ENCODE measurements at places on chromosomes 1 and 21.

DNA sequence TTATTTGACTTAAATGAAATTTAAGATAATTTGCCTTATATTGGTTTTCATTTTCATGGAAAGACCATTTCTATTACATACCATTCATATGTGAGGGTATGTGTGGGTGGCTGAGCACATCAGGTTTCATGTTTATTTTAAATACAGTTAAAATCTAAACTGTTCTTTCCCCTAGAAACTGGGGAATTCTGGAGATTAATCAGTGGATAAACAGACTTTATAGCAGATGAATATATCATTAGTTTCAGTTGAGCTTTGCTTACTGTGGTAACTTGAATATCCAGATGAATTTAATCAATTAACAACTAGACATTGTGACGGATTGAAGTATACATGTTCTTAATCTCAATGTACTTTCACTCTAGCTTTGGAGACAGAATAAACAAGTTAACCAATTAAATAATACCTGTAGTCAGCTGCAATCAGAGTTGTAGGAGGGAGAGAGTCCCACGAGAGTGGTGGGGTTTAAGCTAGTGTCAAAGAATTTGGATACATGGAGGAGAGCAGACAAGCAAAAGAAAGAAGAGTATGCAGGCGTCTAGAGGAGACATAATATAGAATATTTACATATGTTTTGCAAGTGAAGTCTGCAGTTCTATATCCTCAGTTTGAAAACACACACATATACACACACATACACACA is 97.6 kb downstream of the PDE4B start:
- no peak for DNase-seq

- DNase-seq: no peak
These were observed 58.1 kb upstream of the ZNF648 start for GRCh38 chr1:182119631-182120030.

DNA sequence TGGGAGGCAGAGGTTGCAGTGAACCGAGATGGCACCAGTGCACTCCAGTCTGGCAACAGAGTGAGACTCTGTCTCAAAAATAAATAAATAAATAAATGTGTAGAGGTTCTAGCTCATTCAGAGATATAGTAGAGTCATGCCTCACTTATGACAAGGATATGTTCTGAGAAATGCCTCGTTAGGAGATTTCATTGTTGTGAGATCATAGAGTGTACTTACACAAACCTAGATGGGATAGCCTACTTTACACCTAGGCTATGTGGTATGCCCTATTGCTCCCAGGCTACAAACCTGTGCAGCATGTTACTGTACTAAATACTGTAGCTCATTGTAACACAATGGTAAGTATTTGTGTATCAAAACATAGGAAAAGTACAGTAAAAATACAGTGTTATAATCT is 155.3 kb upstream of the JUN start:
- no peak for DNase-seq

DNA sequence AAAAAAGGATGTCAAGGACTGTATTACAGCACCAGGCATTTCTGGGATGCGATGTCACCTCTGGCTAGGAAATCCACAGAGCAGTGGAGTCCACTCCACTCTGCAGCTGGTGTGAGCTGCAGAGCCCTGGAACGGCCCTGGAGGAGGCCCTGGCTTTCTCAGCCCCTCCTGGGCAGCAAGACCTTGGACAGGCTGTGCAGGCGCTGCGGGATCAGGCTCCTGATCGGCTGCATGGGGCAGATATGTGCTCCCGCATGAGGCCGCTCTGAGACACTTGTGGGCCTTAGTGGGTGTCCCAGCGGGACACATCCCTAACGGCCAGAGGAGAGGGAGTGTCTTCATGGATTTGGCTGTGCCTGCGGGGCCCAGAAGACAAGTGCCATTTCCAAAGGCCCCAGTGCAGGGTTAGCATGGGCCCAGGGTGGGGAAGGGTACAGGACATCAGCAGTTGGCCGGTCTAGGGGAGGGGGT is 6.2 kb downstream of the DNMT3L start:
- no peak for DNase-seq

DNA sequence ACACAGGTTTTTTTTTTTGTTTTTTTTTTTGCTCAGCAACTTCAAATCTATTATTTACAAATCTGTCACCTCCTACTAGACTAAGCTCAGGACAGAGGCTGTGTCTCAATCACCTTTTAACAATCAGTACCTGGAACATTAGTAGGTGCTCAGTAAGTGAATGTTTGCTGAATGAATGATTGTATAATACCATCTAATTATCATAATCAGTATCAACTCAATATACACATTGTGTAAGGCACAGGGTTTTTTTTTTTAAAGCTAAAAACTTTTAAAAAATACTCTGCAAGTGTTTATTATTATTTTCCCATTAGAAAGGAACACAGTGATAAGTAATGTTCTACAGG is 9.2 kb downstream of the ERRFI1 start:
- no peak for DNase-seq

DNA sequence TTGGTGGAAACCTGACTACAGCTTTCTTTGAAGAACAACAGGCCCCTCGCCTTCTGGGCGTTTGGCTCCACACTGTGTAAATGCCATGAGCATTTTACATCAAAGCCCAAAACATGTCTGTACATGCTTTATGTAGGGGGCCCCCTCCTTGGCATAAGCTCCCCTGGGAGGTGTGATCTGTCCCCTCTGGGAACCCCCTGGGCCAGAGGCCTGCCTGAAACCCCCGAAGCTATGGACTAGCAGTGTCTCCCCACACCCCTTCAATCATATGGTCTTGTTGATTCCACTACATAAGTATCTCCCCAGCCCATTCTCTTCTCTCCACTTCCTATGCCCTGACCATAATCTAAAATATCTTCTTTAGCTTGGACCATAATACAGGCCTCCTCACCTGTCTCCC is 241.5 kb downstream of the C1orf94 start:
- no peak for DNase-seq

GRCh38 chr1:164587617-164588501 is 28.9 kb downstream of the PBX1 start:
- no peak for DNase-seq

DNA sequence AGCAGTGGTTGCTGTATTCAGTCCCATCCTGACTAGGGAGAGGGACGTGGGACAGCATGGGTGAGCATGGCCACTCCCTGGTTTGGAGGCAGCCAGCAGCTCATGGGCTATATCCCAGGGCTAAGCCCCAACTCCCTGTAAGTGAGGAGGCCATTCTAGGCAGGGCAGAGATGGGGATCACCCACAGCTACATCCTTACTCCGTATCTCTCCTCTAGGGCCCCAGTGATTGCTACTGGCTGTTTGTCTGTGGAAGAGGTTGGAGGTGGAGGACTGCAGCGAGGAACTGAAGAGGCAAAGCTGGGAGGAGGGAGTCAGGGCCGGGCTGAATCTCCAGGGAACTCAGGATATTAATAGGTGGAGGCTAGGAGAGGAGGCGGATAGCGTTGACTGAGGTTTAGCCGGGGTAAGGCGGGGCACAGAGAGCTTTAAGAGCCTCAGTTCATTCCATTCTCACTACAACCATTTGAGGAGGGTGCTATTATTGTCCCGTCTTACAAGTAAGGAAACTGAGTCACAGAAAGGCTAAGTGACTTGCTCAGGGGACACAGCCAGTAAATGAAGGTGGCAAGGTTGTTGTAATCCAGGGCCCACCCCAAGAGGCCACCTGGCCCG is 6.8 kb downstream of the OLIG2 start:
- no peak for DNase-seq

GRCh38 chr1:50214717-50215116 is 106.0 kb downstream of the ELAVL4 start:
- DNase-seq: no peak

DNA sequence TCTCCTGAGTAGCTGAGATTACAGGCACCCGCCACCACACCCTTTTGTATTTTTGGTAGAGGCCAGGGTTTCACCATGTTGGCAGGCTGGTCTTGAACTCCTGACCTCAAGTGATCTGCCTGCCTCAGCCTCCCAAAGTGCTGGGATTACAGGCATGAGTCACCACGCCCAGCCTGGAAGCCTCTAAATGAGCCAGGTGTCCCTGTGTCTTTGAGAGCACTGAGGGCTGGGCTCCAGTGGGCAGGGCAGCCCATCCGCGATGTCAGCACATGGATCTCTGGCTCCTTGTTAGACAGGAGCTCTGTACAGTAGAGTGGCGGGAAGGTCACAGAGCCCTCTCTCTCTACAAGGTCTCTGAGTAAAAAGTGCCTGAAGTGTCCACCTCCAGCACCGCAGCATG is 124.3 kb downstream of the PGBD5 start:
- DNase-seq: no peak

- no peak for DNase-seq
These were observed 82.8 kb upstream of the CD34 start for GRCh38 chr1:207993477-207994445.

DNA sequence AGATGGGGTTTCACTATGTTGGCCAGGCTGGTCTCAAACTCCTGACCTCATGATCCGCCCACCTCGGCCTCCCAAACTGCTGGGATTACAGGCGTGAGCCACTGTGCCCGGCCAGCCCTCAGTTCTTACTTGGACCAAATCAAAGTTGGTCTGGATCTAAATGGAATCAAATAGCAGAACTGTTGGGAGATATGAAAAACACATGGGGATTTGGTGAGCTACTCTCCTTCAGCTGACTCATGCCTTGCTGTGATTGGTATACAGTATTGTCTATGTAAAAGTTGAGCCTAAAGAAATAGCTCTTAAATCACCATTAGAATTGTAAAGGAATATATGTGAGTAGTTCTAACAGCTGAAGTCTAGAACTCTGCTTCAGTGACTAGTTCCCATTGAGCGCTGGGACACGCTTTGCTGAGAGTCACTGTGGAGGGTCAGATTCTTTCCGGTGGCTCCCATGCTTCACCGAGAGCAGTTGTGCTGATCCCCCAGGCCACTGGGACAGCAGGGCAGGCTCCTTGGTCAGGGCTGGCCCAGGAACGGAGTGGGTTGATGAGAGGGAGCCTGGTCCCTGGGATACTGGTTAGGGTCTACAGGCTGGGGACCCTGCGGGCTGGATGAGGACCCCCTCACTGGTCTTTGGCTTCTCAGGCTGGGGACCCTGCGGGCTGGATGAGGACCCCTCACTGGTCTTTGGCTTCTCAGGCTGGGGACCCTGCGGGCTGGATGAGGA is 14.0 kb downstream of the PKNOX1 start:
- DNase-seq: no peak

- DNase-seq: no peak
These were observed 146.8 kb downstream of the PTPRU start for GRCh38 chr1:29382851-29383745.

- no peak for DNase-seq
These were observed 56.9 kb downstream of the PTPRF start for GRCh38 chr1:43587594-43587993.

GRCh38 chr1:230599926-230600656 is 42.2 kb upstream of the COG2 start:
- DNase-seq: no peak

DNA sequence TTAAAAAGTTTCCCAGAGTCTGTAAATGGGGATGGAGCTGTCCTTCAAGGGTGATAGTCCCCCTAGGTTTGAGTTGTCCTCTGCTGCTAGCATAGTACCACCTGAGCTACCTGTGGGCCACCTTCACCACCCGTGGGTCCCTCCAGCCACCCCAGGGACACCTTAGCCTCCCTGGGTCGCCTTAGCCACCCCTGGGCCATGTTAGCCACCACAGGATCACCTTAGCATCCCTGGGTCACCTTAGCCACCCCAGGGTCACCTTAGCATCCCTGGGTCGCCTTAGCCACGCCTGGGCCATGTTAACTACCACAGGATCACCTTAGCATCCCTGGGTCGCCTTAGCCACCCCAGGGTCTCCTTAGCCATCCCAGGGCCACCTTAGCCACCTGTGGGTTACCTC is 67.1 kb downstream of the ADARB1 start:
- no peak for DNase-seq

GRCh38 chr1:46364612-46365011 is 24.0 kb downstream of the NSUN4 start:
- no peak for DNase-seq

DNA sequence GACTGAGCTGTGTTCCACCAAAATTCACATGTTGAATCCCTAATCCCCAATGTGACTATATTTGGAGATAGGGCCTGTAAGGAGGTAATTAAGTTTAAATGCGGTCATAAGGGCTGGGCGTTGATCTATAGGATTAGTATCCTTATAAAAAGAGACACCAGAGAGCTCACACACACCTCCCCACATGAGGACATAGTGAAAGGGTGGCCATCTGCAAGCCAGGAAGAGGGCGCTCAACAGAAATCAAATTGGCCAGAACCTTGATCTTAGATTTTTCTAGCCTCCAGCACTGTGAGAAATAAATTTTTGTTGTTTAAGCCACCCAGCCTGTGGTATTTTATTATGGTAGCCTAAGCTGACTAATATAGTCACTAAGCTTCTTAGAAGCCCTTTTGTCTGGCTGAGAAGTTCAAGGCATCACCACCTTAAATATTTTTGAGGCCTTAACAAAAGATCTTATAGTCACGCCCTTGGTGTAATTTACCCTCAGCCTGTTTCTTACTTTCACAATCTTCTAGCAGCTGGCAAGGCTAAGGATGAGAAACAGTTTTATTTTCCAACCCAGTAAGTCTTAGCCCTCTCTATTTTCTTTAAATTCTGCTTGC is 28.8 kb downstream of the GORAB start:
- DNase-seq: no peak

DNA sequence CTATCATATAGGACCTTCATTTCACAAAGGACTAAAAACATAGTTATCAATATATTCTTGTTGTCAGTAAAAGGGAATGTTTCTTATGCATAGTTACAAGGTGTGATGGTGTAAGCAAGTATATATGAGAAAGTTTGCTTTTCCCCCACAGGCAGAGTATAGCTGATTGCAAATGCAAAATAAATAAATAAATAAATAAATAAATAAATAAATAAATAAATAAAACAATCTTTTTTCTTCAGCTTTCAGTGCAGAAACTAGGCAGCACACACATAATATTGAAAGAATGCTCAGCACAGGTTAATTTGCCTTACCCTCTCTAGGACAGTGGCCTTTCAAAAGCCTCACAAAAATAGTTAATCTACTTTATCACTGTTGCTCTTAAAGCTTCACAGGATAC is 138.8 kb downstream of the BRINP3 start:
- no peak for DNase-seq

DNA sequence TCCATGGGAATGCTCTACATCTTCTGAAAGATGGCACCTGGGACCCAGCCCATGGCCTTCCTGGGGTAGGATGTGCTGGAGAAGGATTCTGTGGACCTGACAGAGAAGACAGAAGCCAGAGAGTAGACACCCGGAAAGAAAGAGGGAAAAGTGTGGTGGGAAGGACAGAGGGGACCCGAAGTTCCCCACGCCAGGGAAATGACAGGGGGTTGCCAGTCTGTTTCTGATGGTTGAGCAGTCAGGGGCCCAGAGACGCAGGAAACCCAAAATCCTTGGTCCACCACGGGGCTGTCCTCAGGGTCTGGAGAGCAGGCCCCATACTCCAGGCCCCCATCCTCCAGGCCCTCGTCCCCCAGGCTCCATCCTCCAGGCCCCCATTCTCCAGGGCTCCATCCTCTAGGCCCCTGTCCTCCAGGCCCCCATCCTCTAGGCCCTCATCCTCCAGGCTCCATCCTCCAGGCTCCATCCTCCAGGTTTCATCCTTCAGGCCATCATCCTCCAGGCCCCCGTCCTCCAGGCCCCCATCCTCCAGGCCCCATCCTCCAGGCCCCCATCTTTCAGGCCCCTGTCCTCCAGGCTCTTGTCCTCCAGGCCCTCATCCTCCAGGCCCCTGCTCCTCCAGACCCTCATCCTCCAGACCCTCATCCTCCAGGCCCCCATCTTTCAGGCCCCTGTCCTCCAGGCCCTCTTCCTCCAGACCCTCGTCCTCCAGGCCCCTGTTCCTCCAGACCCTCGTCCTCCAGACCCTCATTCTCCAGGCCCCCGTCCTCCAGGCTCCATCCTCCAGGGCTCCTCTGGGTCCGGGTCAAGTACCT is 1.0 kb upstream of the TFF2 start:
- DNase-seq: peak; percentile 8

- DNase-seq: no peak
These were observed 30.1 kb downstream of the SKI start for GRCh38 chr1:2258122-2258681.

All from left colon (tissue), 2 donors.